Mesothelial cell of epicardium (in vitro differentiated cells): ENCODE measurements at places on chromosomes 7 and 10. TPM values are rescaled to one million over a fixed set of nuclear protein-coding genes. Genes with fewer than 3 reads are reported as not detected.

GRCh38 chr10:131274133-131274880 lies 37.2 kb downstream of the TCERG1L start:
- no peak for DNase-seq

DNA sequence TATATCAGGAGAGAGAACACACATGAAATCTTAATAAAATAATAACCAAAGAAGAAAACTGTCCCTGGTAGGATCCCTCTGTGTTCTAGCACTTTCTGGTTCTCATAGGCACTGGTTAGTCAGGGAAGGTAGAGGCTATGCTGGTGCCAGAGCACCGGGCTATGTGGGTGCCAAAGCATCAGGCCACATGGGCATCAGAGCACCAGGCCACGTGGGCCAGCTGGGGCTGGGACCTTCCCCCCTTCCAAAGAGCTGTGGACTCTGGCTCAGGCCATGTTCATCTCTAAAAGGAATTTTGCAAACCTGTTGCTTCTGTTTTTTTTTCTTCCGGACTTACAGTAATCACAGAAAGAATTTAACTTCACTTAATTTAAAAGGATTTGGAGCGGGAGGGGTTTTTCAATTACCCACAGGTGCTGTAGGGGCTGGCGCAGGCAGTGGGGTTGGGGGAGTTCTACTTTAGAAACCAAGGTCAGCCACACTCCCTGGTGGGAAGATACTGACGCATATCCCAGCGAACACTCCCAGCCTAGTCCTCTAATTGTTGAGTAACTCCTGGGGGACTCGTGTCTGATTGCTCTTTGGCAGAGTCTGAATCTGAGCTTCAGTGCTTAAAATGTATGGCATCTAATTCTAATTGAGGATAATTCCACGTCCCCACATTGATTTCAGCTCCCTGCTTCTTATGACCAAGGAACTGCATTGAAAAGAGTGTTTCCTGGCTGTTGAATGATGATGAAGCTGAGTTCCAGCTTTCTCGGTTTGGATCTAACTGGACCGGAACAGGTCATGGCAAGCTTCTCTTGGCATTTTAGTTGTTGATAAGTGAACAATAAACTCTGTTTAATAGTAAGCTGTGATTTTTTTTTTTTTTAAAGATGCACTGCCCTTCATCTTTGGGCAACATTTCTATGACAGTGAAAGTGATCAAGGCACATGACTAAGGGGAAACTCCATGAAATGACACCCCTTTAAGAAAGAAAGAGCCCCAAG lies 110.7 kb upstream of the FZD8 start:
- DNase-seq, result no peak

The NAT16 gene
- not detected in 3 replicates for total RNA-seq

The NME8 gene
- 0.86 to 1.2 TPM (median 1.1 TPM) in 3 replicates for total RNA-seq

The CNPY1 gene
- not detected in 3 replicates for total RNA-seq

The MPP7 gene
- 10.6 to 12.6 TPM (median 12.4 TPM) in 3 replicates for total RNA-seq
